ENCODE measurements at places on chromosomes 7 and 10.

DNA sequence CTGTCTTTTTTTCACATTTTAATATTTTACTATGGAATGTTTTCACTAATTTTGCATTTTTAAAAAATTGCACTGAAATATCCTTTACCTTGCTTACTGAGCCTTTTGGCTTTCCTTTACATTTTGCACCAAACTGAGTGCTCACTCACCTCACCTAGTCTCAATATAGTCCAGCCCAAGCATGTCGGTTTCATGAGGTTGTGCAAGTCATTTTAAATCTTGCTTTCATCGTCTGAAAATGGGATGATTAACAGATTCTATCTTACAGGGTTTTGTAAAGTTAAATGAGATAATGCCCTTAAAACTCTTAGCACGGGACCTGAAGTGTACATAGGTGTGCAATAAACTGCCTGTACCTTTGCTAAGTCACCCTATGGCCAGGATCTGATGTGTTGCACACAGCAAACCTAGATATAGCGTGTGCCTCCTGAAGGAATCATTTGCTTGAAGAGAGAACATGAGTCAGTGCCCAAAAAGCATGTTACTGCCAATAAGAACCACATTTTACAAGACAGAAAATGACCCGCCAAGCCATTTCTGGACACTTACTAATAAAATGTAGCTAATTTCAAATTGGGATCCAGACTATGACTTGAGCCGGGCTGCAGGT, 199.8 kb downstream of the JCAD start:
- DNase-seq: no peak

GRCh38 chr10:4671451-4672145, 154.4 kb upstream of the AKR1E2 start:
- DNase-seq: no peak

DNA sequence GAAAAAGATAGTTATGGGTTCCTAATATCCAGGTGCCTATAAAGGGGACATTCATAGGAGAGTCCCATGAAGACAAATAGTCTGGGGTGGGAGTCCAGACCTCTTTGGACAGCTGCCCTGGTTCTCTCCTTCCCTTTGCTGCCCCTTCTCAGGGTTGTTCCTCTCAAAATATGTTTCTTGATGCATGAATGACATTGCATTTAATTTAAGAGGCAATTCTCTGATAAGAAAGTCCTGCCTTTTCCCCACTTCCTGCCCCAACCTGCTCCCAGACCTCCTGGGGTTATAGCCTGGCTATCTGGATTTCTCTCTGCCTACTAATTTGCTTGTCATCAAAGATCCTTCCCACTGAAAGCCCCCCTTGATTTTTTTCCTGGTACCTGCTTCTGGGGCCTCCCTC, 12.5 kb upstream of the BTRC start:
- DNase-seq: no peak

- no peak for DNase-seq
Observed at GRCh38 chr10:125878957-125879835, 1.9 kb downstream of the DHX32 start.

DNA sequence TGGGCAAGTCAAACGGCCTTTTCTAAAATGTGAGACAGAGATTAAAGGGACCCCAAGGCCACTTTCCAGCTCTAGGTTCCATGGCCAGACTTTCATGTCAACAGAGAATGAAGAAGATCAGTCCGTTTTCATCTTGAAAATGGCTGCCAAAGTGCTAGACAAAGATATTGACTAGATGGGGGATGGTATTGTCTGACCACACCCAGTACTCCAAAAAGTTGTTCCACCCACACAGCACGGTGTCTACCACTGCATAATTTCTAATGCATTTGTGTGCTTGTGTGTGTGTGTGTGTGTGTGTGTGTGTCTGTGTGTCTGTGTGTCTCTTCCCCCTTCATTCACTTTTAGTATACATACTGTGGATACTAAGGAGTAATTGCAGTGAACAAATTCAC, 1.3 kb downstream of the COL1A2 start:
- no peak for DNase-seq

- no peak for DNase-seq
Observed at GRCh38 chr10:54614072-54614471, 187.0 kb downstream of the PCDH15 start.

- no peak for DNase-seq
Observed at GRCh38 chr10:32149252-32149955, 93.2 kb upstream of the KIF5B start.

- DNase-seq: peak; percentile 12
Observed at GRCh38 chr10:92830478-92831389, 17.6 kb upstream of the EXOC6 start.

DNA sequence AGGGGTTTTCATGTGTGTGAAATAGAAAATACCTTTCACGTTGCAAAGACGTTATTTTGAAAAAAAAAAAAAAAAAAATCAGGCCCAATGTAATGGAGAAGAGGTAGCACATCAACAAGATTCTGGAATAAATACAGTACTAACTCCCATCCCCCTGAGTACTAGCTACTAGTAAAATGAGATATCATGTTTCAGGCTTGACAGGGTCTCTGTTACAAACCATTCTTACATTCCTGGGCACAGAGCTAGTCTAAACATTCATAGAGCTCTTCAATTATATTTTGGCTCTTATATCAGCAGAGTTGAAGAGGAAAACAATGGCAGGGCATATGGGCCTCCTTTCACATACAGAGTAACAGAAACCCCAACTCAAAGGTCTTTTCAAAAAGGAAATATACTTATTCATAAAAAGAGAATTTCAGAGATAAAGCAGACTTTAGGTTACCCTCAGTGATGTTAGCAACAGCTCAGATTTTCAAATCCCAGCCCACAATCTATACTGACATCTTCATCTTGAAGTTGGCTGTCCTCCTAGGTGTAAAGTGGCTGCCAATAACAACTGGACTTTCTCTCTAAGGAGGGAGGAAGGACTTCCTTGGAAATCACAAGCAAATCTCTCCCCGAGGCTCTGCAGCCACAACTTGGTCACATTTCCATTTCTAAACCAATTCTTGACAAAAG, 18.6 kb downstream of the C7orf33 start:
- DNase-seq: no peak

GRCh38 chr7:80548840-80549530, 37.1 kb upstream of the GNAT3 start:
- DNase-seq: no peak

- no peak for DNase-seq
Observed at GRCh38 chr7:1965579-1966294, 267.0 kb downstream of the MAD1L1 start.

- DNase-seq: no peak
Observed at GRCh38 chr7:80922253-80923049, 3.6 kb upstream of the SEMA3C start.

DNA sequence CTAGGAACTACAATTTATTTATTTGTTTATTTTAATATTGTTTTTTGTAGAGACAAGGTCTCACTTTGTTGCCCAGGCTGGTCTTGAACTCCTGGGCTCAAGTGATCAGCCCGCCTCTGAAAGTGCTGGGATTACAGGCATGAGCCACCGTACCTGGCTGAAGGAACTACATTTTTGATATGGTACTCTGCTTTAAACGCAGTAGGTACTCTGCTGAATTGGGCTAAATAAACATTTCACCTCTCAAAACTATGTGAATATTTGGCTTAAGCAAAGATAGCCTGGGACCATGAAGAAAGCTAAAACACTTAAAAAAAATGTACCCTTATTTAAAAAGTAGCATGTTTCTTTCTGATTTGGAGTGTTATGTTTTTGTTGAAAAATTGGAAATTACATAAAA, 138.2 kb downstream of the ADK start:
- DNase-seq: no peak

- no peak for DNase-seq
Observed at GRCh38 chr7:132394283-132395198, 181.7 kb downstream of the PLXNA4 start.

- DNase-seq: no peak
Observed at GRCh38 chr7:51080216-51080615, 236.4 kb downstream of the COBL start.

- DNase-seq: peak; percentile 7
Observed at GRCh38 chr10:63515002-63515763, 6.0 kb upstream of the REEP3 start.

DNA sequence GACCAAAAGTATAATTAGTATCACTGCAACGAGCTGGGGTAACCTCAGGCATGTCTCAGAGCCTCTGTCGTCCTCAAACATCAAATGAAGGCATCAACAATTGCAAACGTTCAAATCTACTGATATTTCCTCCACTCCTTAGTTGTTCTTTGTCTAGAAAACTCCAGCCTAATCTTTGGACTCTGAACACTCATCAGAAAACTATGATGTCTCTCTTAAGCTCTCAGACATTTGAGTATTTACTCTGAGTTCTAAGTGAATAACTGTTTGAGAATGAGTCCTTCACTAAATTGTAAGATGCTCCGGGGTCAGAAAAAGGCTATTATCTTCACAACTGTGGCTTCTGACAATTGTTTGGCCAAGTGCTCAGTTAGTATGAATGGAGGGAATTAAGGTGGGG, 536.4 kb downstream of the NRG3 start:
- DNase-seq: no peak

DNA sequence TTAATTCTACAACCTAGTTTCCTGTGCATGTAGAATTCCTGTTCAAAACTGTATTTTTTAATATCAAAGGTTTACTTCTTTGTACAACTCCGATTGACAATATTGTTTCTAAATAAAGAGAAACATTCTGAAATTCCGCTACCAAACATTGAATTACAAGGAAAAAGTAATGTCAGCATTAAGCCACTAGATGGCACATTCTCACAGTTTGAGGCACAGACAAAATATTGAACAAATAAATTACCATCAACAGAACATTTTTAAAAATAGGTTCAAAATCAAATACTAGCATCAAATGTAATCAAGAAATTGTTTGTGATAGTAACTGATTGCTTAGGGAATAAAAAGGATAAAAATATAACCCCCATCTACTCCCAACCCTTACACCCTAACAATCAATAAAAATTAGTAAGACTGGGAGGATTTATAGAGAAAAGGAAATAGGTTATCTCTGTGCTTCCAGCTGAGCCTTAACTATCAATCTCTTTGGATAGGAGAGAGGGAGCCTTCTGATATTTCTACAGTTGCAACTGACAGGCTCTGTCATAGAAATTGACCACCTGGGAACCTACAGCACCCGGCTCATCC, 86.6 kb upstream of the C7orf33 start:
- DNase-seq: peak; percentile 39

DNA sequence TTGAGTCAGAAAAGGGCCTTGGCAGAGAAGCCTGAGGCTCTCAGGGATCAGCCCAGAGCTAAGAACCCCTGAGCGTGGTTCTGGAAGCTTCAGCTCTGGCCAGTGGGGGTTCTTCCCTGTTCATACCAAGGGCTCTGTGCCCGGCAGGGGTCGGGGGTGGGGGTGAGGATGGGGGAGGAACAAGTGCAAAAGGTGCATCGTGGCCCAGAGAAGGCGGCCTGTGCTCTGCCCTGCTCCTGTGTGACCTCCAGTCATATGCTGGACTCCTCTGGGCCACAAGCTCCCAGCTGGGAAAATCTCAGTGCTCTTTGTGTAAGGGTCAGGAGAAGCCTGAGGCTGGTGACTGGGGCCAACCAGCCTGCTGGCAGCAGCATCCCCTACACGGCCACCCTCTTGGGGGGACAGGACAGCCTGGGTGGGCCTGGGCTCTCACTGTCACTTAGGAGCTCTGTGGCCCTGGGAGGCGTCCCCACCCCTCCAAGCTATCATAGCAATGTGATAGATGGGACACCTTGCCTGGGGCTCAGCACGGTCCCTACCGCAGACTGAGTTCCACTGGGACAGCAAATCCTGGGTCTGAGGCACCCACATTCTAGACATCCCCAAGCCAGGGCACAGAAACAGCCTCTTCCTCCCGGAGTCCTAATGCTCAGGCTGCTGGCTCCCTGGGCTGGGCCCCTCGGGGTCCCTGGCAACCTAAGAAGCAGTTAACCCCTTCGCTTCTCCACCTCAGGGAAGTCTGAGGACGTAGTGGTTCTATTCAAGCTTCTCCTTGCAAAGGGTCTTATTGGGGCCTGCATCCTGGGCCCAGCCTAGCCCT, 2.5 kb downstream of the MMRN2 start:
- DNase-seq: no peak

- DNase-seq: no peak
Observed at GRCh38 chr10:118216571-118217170, 125.5 kb downstream of the FAM204A start.

- DNase-seq: no peak
Observed at GRCh38 chr7:32941681-32942414, 15.4 kb upstream of the FKBP9 start.

DNA sequence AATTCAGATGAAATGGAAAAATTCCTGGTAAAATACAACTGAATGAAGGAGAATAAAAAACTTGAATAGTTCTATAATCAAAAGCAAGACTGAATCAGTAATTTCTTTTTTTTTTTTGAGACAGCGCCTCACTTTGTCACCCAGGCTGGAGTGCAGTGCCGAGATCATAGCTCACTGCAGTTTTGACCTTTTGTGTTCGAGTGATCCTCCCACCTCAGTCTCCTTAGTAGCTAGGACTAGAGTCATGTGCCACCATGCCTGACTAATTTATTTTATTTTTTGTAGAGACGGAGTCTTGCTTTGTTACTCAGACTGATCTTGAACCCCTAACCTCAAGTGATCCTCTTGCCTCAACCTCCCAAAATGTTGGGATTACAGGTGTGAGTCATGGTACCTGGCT, 26.1 kb downstream of the SYPL1 start:
- DNase-seq: no peak

DNA sequence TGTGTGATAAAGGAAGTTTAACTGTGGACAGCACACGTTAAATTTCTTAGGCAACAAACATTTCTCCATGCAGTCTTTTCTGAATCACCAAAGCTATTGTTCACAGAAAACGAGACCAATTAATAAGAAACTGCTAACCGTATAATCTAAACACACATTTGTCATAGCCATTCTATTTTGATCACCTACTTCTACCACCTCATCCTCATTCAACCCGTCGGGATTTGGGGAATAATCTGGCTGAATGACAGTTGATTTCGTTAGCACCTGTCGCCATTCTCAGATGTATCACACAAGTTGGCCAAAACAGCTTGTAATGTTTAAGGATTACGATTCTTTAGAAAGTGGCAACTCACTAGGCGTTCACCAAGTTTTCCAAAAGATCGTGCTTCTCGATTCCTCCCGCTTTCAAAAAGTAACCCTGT, 1.2 kb downstream of the EZH2 start:
- no peak for DNase-seq

GRCh38 chr7:68865351-68866199, 732.7 kb upstream of the AUTS2 start:
- DNase-seq: no peak

DNA sequence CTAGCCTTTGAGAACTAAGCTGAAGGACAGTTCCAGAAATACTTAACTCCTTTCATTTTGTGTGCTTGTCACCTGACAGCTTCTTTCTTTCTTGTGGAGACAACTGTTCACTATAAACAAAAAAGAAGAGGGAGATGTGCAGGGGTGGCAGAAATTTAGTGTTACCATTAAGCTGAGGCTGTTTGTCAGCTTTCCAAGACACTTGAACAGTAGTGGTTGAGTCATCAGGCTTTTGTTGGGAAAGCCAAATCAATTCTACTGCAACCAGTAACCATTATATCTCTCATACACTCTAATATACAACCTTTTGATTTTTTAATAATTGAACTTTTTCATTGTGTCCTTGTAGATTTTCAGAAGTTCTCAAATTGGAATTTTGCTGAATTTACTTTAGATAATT, 75.3 kb downstream of the POLL start:
- no peak for DNase-seq

Measured in stimulated activated CD4-positive, alpha-beta T cell treated with anti-CD3 and anti-CD28 coated beads, Interleukin-12 subunit alpha, Interleukin-12 subunit beta, amount 100 ng/mL, for 48 hours (primary cell).